Stimulated activated CD8-positive, alpha-beta memory T cell treated with anti-CD3 and anti-CD28 coated beads, Interleukin-4, amount 100 ng/mL, for 4 hours (primary cell): ENCODE measurements at places on chromosomes 12 and 14.

GRCh38 chr14:74085047-74085637, 386 bp downstream of the LIN52 start:
- DNase-seq = no peak

- DNase-seq = no peak
These were observed 172.6 kb downstream of the PAX9 start for GRCh38 chr14:36834293-36834692.

DNA sequence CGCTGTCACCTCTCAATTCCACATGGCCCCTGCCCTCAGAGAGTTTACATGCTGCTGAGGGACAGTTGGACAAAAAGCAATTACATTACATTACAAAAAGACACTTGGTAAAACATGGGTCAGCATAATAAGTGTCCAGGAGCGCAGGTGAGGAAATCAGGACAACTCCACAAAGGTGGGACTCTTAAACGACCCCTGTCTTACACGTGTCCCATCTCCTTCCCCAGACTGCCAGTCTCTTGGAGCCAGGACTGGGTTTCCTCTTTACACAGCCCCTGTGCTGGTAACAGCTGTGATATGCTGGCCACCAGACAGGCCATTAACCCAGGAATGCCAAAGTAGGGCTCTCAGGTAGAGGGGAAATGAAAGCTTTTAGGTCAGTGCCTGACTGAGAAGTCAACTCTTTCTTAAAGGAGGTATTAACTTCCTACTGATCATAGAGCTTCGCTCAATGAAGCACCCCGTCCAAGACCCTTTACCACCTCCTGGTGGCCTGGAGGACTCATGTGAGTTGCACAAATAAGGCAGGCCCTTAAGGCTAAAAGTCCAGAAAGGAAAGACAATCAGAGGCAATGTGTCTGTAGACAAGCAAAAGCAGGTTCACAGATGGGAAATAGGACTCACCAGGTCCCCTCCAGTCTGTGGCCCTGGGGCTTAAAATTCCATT, 55.5 kb downstream of the ANO2 start:
- DNase-seq = no peak

DNA sequence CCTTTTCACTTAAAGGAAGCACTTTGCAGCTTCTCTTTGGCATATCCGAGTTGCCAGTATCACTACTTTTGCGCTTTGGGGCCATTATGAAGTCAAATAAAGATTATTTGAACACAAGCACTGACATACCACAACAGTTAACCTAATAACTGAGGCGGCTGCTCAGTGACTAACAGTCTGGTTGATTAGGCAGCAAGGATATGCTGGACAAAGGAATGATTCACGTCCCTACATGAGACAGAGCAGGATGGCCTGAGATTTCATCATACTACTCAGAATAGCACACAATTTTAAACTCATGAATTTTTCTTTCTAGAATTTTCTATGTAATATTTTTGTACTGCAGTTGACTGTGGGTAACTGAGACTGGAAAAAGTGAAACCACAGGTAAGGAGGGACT, 56.9 kb upstream of the E2F7 start:
- no peak for DNase-seq

DNA sequence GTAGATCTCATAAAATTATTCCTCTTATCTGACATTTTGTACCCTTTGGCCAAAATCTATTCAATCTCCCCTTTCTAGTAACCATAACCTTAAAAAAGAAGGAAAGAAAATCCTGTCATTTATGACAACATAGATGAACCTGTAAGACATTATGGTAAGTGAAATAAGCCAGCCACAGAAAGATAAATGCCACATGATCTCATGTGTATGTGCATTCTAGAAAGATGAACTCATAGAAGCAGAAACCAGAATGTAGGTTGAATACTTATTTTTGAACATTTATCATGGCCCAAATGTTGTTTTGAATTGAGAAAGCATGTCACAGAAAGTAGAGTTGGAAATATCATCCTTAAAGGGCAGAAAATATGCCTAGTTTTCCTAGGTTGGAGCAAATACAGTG, 1053.6 kb downstream of the SLC6A15 start:
- no peak for DNase-seq

DNA sequence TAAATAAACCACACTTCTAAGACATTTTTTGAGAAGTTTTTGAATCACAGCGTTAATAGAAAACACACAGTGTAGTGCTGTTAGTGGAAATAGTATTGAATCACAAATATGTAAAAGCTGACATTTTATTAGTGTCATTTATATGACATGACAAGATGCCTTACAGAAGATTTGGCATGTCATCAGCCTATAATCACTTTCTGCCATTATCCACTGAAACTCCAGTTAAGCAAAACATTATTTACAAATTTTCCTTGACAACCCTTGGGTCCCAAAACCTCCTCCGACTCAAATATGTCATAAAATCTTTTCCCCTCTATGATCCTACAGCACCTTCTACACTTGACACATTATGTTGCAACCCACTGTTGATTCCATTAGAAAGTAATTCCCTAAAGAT, 376.9 kb upstream of the LRFN5 start:
- DNase-seq = no peak

DNA sequence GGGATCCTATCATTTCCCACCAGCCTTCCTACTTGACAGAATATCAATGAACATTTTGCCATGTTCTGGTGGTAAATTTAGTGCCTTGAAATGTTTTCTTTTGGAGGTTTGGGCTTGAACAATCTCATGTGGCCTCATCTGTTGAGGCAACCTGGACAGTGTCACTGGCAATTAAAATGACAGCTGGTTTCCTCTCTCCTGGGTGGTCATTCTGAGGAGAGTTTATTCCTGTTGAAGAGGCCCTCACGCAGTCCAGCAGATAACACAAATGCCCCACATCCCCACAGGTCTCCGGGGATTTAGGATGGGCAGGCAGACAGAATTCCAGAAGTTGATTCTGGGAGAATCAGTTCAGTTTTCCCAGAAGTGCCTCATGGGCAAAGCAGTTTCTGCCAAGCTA, 41.9 kb downstream of the MMAB start:
- no peak for DNase-seq

- no peak for DNase-seq
These were observed 221.6 kb downstream of the LRRK2 start for GRCh38 chr12:40446385-40446784.

GRCh38 chr14:64659366-64659765, 44.9 kb upstream of the PLEKHG3 start:
- DNase-seq = no peak

- no peak for DNase-seq
These were observed 68.8 kb downstream of the MDGA2 start for GRCh38 chr14:47606566-47606965.

GRCh38 chr12:46677749-46678148, 148.0 kb downstream of the SLC38A4 start:
- DNase-seq = no peak

- DNase-seq = no peak
These were observed 223.9 kb downstream of the PTPRO start for GRCh38 chr12:15546102-15546701.

- DNase-seq = no peak
These were observed 5.8 kb upstream of the TMEM63C start for GRCh38 chr14:77175843-77176242.

DNA sequence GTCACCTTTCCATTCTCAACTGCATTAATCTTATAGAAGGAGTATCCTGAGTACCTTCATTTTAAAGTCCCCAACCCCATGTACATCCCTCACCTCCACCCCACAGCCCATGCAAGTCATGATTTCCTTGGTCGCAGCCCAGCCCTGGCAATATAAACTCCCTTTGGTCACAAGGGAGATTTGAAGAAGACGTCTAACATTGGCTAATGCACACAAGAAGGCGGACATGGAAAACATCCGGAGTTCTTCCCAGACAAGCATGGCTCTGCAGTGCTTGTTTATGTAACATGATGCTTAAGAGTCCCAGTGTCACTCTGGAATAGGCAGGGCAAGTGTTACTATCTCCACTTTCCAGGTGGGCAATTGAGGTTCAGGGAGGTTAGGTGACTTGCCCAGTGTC, 277.6 kb downstream of the DPF3 start:
- no peak for DNase-seq

GRCh38 chr12:84738481-84738972, 174.1 kb downstream of the SLC6A15 start:
- DNase-seq = no peak

DNA sequence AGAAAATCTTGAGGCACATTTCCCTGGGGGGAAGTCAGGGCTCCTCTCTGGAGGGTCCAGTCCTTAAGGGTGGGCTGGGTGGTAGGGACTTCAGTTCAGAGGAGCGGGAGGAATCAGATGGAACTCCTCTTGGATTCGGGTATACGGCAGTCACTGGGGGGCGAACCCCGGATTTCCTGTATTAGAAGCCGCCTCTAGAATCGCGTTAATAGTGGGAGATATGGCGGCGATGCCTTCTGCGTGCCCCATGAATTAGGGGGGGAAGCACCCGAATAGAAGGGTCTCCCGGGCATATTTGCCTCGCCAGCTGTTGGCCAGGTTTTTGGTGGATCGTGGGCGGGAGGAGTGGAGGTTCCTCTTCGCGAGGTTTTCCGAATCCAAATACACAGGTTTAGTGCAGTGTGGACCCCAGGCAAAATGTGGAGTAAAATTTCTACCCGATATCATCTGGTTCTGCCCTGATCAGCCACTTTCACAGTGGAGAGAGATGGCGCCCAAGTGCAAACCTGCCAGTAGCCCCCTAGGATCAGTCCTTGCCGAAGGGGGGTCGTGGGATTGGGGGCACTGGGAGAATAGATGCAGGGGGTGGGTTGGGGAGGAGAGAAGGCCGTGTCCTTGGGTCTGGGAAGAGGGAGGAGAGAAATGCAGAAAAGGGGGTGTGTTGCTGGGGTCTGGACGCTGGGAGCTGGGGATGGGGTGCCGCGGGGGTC, 628 bp downstream of the MEG3 start:
- no peak for DNase-seq

DNA sequence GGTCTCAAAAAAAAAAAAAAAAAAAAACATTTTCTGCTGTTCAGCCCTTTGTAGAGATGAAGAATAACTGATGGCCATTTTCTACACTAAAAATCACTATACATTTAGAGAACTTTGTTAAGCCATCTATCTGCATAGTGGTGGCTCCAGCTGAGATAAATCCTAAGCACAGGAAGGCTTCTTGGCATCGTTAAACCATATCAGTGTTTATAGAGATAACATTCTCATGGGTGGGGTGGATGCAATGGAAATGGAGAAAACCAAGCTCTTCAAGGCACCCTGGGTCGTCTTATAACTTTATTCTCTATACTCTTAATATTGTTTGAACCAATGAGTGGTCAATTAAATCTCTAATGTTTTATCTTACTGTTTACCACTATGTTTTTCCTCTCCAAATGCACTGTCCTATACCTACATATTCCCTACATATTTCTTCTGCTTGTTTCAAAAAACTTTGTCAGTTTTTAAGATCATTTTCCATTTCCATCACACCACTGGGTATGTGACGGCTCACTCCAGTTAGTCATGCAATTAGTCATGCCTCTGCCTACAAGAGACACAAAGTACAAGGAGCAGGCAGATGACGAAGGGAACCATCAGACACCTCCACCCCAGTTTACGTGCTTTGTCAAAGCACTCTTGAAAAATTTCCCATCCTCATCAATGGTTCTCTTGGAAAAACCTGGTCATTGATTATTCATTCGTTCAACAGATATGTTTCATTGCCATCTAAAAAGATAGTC, 119.3 kb upstream of the OVCH1 start:
- DNase-seq = no peak

DNA sequence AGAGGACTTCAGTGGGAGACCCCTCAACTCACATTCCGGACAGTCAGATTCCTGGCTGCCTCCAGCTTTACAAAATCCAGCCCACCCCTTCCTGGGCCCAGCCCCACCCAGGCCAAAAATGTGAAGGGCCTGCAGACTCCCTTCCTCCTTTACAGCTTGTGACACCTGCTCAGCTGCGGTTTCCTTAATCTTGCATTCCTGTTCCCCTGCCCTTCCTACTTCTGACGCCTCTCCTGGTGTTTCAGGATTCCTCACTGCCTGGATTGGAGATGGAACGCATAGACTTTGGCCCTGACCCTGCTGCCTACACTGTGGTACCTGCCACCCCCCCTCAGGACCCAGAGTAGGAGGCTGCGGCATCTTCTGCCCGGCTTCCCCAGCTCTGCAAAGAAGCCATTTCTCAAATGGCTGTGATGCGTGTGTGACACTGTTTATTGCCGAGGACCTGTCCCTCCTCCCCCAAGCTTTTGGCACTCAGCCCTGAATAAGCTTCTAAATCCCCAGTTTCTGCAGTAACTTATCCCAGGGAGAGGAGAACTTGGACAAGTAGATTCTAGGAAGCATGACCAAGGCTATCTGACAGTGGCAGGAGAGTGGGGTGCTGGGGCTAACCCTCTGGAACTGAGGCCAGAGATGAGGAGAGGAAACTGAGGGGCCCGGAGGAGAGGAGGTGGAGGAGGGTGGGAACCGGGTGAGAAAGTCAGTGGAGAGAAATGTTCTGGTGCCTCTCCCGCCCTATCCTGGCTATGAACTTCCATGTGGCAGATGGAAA, 24.9 kb upstream of the BCDIN3D start:
- no peak for DNase-seq

- no peak for DNase-seq
These were observed 7.8 kb downstream of the ADIPOR2 start for GRCh38 chr12:1698720-1699119.

DNA sequence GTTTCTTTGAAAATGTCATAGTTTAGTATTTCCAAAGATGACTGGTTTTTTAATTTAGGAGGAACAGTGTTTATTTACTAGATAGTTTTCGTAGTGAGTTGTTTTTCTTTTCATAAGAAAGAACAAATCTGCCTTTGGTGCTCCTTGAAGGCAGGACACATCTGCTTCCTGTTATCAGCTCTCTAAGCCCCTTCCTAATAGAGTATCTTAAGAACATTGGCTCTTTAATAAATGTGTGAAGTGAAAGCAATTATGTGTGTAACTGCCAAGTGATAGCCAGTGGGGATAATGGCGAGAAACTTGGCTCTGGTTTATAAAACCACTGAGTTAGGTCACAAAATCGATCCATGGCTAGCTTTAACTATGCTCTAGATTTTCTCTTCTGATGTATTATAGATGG, 23.5 kb upstream of the PPFIBP1 start:
- no peak for DNase-seq

GRCh38 chr12:65025136-65025535, 96.0 kb downstream of the WIF1 start:
- DNase-seq = no peak

DNA sequence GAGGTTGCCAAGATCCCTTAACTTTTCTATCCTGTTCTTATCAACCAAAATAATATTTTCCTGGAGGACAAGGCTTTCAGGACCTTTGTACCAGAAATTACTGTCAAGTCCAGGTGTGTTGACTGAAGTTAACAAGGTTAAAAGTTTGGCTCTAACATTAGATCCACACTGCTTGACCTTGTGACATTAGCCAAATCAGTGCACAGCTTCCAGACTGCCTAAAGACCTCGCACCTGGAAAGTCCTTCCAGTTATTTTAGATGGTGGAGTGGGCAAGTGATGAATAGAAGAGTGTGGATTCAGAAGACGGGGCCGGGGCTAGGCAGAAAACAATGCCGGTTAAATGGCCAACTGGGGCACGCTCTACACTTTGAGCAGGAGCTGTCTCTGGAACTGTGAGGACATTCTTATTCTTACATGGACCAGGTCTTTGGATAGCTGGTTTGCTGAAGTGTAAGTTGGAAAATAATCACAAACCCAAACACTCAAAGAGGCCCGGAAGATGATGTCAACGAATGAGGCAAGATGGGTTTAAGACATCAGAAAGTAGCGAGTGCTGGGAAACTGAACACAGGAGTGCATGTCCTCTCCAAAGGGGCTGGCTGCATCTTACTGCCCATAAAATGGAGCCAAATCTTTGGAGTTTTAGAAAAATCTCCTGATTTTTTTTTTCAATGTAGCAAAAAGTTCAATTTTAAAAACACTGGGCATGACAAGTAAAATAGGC, 56.3 kb downstream of the NIN start:
- no peak for DNase-seq

GRCh38 chr14:36022765-36023410, 153.6 kb downstream of the PTCSC3 start:
- no peak for DNase-seq

GRCh38 chr14:103228866-103229265, 105.2 kb upstream of the EIF5 start:
- DNase-seq = no peak
